Dermis microvascular lymphatic vessel endothelial cell (primary cell): ENCODE measurements at places on chromosomes 3 and 15. TPM values are rescaled to one million over a fixed set of nuclear protein-coding genes. Genes with fewer than 3 reads are reported as not detected.

GRCh38 chr3:168467115-168467714 is 371.5 kb upstream of the GOLIM4 start:
- no peak for DNase-seq

DNA sequence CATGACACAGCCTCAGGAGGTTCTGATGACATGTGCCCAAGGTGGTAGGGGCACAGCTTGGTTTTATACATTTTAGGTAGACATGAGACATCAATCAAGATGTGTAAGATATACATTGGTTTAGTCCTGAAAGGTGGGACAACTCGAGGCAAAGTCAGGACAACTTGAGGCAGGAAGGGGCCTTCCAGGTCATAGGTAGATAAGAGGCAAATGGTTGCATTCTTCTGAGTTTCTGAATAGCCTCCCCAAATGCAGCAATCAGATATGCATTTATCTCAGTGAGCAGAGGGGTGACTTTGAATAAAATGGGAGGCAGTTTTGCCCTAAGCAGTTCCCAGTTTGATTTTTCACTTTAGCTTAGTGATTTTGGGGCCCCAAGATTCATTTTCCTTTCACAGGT is 91.6 kb downstream of the CHCHD4 start:
- DNase-seq, result no peak

GRCh38 chr3:42148982-42149432 is 57.9 kb downstream of the TRAK1 start:
- peak; percentile 14 for DNase-seq

GRCh38 chr15:81531109-81531592 is 157.1 kb upstream of the TMC3 start:
- DNase-seq, result peak; percentile 38

DNA sequence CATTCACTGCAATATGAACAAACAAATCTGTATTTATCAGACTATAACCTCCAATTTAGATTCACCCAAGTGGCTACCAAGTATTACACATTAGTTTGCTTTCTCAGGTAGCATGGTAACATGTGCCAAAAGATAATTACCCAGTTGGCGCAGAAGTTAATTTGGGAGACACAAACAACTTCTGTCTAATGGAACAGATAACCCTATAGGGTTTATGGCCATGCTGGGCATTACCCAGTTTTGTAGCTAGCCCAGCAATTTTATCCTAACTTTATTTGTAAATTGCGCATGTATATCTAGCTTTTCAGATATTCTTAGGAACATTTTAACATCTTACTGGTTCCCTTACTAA is 780 bp downstream of the RPL22L1 start:
- DNase-seq, result no peak

- no peak for DNase-seq
These were observed 19.2 kb upstream of the TKT start for GRCh38 chr3:53274938-53275605.

GRCh38 chr3:65638301-65638700 is 400.4 kb downstream of the MAGI1 start:
- DNase-seq, result no peak

IGF2BP2 gene
- total RNA-seq, result 26.8 and 33.6 TPM in 2 replicates

CAMK2N2 gene
- total RNA-seq, result not detected in 2 replicates

LEKR1 gene
- 0.25 and 0.26 TPM in 2 replicates for total RNA-seq

NEK10 gene
- 1.3 and 1.9 TPM in 2 replicates for total RNA-seq

DNAH12 gene
- total RNA-seq, result under 0.01 TPM in 2 replicates
